ENCODE measurements at places on chromosomes 4 and X. TPM values are rescaled to one million over a fixed set of nuclear protein-coding genes. Genes with fewer than 3 reads are reported as not detected.

GRCh38 chrX:155841232-155841631 is 39.9 kb upstream of the VAMP7 start:
- DNase-seq = no peak

GRCh38 chr4:76195326-76195725 is 18.3 kb downstream of the SCARB2 start:
- DNase-seq = no peak

- no peak for DNase-seq
These were observed 28.2 kb downstream of the SULT1E1 start for GRCh38 chr4:69831646-69832325.

Gene GPC4
- 59.2 TPM for total RNA-seq

All from upper lobe of left lung (tissue), 6 donors.